ENCODE measurements at places on chromosomes 6 and 20.

DNA sequence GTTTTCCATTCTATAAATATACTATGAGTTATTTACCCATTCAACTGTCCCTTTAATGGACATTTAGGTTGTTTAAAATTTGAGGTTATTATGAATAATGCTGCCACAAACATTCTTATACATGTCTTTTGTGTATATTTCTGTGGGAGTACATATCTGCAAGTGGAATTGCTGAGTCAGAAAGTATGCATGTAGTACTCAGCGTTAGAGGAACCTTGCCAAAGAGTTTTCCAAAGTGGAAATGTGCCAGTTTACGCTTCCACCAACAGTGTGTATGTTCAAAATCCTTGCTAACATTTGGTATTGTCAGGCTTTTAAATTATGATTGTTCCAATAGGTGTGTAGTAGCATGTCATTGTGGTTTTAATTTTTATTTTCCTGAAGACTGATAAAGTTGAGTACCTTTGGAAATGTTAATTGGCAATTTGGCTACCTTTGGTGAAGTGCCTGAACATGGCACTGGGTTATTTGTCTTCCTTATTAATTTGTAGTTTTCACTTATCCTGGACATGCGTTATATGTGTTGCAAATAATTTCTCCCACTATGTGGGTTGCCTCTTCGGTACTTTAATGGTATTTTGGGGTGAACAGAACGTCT, 341.2 kb downstream of the CD83 start:
- DNase-seq: no peak
- H3K4me3 ChIP-seq: no peak overlapping the region
- H3K4me1 ChIP-seq: no peaks in the 10 kb centered on the region
- no peaks in the 10 kb centered on the region for H3K27me3 ChIP-seq
- H3K27ac ChIP-seq: no peak overlapping the region

DNA sequence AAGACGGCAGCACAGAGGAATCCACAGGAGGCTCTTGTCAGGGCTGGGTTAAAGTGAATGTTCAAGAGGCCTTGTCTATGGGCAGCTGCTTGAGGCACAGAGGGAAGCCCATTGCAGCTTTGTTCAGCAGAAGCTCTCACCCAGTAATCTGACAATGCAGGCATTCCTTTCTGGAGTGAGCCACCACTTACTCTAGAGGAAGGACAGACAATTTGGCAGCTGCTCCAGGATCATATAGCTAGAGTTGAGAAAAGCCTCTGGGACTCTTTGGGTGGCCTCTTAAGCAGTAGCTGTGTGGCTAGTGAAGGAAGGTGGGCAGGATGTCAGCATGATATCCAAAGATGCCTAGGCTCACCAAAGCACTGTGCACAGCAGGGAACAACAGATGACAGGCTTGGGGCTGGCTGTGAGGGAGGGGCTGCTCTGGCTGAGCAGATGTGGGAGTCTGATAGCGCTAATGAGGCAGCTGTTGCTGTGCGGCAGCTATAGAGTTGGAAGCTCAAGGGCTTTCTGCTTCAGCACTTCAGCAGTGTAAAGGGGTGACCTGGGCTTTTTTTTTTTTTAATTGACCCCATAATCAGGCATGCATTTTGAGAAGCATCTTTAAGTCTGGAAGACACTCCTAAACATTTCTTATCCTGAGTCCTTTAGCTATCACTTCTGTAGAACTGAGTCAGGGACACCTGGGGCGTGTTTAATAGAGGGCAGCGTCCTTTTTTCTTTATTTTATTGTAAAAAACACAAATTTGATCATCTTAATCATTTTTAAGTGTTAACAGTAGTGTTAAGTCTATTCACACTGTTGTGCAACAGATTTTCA, 27.2 kb downstream of the CMTR1 start:
- DNase-seq: no peak
- H3K27ac ChIP-seq: no peak overlapping the region
- H3K36me3 ChIP-seq: peaks cover 72% of the 10 kb centered on the region
- H3K27me3 ChIP-seq: no peaks in the 10 kb centered on the region
- H3K4me3 ChIP-seq: no peak overlapping the region

DNA sequence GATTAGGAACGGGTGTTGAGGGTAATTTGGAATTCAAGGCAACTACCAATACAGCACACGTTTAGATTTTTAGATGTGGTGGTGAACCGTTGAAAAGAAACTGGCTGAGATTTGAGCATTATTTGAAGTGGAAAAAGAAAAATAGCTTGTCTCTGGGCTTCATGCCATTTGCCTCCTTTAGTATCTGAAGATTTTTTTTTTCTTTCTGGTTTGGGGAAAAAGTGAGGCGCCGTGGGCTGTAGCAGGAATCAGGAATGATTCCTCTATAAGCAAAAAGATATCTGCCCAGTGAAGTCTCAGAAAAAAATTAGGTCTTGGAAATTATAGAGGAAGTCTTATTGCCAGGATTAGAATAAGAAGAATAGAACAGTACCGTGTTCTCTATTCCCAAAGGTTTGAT, 88.5 kb downstream of the RPS12 start:
- H3K4me1 ChIP-seq: no peaks in the 10 kb centered on the region
- no peak overlapping the region for H3K27ac ChIP-seq
- no peaks in the 10 kb centered on the region for H3K27me3 ChIP-seq
- DNase-seq: no peak
- no peak overlapping the region for H3K4me3 ChIP-seq

DNA sequence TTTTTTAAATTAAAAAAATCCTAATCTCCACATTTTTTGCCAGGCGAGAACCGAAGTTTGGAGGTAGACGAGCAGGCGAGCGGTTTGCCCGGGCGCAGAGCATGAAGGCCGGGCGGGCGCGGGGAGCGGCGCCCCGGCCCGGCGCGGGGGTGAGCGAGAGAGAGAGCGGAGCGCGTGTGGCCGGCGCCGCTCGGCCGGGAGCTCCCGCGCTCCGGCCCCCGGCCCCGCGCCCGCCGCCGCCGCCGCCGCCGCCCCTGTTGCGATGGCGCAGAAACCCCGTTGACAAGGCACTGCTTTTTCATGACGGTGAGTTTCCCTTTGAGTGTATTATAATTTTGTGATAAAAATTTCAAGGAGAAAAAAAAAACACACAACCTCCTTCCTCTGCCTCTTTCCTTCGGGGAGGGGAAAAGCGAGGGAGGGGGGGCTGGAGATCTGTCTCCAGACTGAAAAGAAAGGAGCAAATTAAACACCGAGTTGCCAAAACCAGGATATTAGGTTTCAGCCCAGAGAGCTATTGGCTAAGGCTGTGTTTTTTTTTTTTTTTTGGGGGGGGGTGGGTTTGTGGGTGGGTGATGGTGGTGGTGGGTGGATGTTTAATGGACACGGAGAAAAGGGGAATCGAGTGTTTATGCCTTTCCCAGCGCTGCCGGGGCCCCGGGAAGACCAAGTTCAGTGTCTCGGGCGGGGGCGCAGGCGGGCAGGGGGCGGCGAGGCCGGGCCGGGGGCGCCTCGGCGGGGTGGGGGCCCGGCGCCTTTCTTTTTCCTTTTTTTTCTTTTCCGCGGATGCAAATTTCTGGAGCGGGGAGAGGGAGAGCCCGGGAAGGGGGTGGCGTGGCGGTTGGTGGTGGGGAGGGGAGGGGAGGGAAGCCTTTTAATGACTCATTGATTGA, at the start of gene BICRAL:
Gene BICRAL (plus strand): TSS at position 257 of the 893 bp plus-strand sequence. CDS start 39,971 bp downstream, outside the sequence.
- peaks cover 42% of the 10 kb centered on the region for H3K4me1 ChIP-seq
- H3K4me3 ChIP-seq: peak within 1 kb of the TSS; percentile 96
- H3K27ac ChIP-seq: peak within 1 kb of the TSS; percentile 100
- no peaks in the 10 kb centered on the region for H3K36me3 ChIP-seq
- no peaks in the 10 kb centered on the region for H3K27me3 ChIP-seq

GRCh38 chr20:56985066-56985685, 281.3 kb downstream of the BMP7 start:
- no peaks in the 10 kb centered on the region for H3K27me3 ChIP-seq
- H3K4me1 ChIP-seq: no peaks in the 10 kb centered on the region
- H3K4me3 ChIP-seq: no peak overlapping the region
- H3K27ac ChIP-seq: no peak overlapping the region

- no peak overlapping the region for H3K27ac ChIP-seq
- H3K4me3 ChIP-seq: no peak overlapping the region
- no peaks in the 10 kb centered on the region for H3K27me3 ChIP-seq
- DNase-seq: peak; percentile 40
These were observed 34.8 kb downstream of the WRNIP1 start for GRCh38 chr6:2799936-2800527.

DNA sequence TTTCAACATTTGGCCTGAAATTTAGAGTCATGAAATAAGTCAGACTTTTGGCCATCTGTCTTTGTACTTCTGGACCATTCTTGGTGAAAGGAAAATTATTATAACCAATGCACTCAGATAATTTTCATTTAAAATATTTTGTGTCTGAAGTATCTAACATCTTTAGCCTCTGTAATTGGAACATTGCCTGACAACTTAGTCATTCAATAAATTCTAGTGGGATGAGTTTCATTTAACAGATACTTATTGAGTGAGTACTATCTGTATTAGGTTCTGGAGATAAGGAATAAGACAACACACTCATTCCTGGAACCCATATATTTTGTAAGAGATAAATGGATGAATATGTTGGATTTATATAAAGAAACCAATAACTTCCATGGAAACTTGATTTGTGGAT, 536.0 kb downstream of the BCKDHB start:
- no peak overlapping the region for H3K4me3 ChIP-seq

GRCh38 chr6:70956451-70957283, at the start of gene B3GAT2:
TSS of gene B3GAT2 (minus strand) at chr6:70957060. CDS start at chr6:70956429, 631 bp downstream.
- no peak within 1 kb of the TSS for H3K27ac ChIP-seq
- H3K4me3 ChIP-seq: peak within 1 kb of the TSS; percentile 56
- no peak for DNase-seq
- no peaks in the 10 kb centered on the region for H3K36me3 ChIP-seq
- no peaks in the 10 kb centered on the region for H3K27me3 ChIP-seq

DNA sequence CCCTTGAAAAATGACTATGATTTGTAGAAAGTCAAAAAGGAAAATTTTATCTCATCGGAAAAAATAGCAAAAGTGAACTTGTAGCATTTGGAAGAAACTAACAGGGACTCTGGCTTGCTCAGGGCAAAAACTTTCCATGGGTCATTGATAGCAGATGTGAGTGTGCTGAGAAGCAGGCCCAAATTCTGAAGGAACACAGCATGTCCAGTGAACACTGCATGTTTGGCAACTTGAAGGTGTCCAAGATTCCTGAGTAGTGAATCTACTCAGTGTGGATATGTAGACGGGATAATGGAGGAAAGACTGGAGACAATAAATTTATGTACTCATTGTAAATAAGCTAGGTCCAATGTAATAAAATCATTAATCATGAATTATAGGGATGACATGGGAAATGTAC, 8.2 kb downstream of the SLC17A2 start:
- no peak overlapping the region for H3K27ac ChIP-seq
- no peaks in the 10 kb centered on the region for H3K36me3 ChIP-seq
- no peak overlapping the region for H3K4me3 ChIP-seq
- no peaks in the 10 kb centered on the region for H3K4me1 ChIP-seq
- no peak for DNase-seq
- H3K27me3 ChIP-seq: no peaks in the 10 kb centered on the region

- no peaks in the 10 kb centered on the region for H3K27me3 ChIP-seq
- no peaks in the 10 kb centered on the region for H3K4me1 ChIP-seq
- H3K36me3 ChIP-seq: no peaks in the 10 kb centered on the region
- H3K27ac ChIP-seq: no peak overlapping the region
- no peak for DNase-seq
These were observed 12.4 kb upstream of the F13A1 start for GRCh38 chr6:6332811-6333244.

- H3K27ac ChIP-seq: no peak overlapping the region
- no peaks in the 10 kb centered on the region for H3K4me1 ChIP-seq
These were observed 166.1 kb downstream of the TMEM242 start for GRCh38 chr6:157157258-157157657.

GRCh38 chr20:38726804-38727606, 2.7 kb downstream of the SLC32A1 start:
- no peak for DNase-seq
- H3K27me3 ChIP-seq: peaks cover 59% of the 10 kb centered on the region
- no peak overlapping the region for H3K4me3 ChIP-seq
- no peak overlapping the region for H3K27ac ChIP-seq

DNA sequence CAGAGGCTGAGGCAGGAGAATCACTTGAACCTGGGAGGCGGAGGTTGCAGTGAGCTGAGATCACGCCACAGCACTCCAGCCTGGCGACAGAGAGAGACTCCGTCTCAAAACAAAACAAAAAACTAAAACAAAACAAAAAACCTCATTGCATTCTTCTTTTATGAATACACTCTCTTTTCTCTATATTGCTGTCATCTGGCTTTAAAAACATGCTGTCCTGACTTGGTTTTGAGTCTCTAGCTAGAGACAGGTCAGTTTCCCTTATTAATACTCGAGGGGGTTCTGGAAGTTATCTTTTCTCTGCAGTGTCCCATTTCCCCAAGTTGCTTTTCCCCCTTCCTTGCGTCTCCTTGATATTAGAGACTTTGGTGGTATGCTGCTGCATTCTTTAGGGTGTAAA, 50.9 kb downstream of the RIOK1 start:
- no peaks in the 10 kb centered on the region for H3K36me3 ChIP-seq
- DNase-seq: no peak
- H3K4me3 ChIP-seq: no peak overlapping the region
- no peak overlapping the region for H3K27ac ChIP-seq

Data from vagina (tissue), 2 donors.